ENCODE measurements at places on chromosomes 4 and X.

- peak; percentile 16 for DNase-seq
Measured at GRCh38 chrX:48683411-48683982, at the start of gene WAS. Gene WAS (plus strand): TSS chrX:48683799. CDS start chrX:48683854, 55 bp downstream.

DNA sequence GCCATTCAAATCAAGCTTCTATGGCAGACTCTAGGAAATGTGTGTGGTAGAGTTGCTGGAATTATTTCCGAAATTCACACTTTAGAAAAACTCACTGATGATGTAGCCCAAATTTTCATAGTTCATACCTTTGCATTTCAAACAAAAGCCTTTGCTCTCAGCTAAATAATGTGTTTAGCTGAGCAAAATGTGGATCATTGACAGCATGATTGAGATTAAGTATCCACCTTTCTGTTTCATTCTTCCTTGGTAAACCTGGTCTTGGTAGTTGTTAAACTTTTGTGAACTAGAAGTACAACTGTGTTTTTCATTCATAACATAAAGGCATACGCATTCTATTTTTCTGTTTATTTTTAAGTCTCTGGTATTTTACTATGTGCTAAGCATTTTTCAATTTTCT, 7.2 kb downstream of the PCDH7 start:
- DNase-seq = no peak

DNA sequence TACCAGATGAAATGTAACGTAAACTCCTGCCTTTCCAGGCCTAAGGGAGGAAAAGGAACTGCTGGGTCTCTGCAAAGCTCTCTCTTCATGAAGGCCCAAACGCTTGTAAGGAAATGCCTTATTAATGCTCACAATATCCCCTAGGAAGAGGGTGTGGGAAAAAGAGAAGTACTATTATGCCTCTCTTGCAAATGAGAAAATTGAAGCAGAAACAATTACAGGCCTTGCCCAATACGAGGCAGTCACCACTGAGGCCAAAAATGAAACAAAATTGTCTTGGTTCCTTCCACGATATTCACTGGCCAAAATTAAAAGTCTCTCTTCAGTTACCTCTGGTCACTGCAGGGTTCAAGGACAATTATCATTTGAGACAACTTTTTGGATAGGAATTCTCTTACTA, 3.2 kb downstream of the SCARB2 start:
- DNase-seq = no peak

DNA sequence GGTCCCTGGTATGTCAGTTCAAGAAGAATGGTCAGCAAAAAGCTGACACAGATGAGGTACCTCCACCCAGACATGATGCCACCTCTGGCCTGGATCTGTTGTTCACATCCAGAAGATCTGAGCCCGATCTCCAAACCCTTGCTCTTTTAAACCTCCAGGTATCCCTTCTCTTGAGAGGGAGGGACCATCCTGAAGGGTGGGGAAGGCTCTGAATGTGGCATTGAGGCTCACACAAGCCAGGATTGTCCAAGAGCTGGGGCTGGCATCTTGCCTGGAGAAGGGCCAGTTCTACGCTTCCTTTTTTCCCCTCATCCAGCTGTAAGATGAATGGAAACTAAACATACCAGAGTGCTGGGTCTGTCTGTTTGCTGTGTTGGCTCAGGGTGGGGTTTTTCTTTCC, at the start of gene ITIH6:
Gene ITIH6, minus strand, starts transcription at position 119 of the 400 bp plus-strand sequence. Its CDS starts 45 bp downstream, at position 74.
- DNase-seq = no peak

GRCh38 chrX:51891821-51892551, 1.4 kb upstream of the MAGED1 start:
- no peak for DNase-seq

DNA sequence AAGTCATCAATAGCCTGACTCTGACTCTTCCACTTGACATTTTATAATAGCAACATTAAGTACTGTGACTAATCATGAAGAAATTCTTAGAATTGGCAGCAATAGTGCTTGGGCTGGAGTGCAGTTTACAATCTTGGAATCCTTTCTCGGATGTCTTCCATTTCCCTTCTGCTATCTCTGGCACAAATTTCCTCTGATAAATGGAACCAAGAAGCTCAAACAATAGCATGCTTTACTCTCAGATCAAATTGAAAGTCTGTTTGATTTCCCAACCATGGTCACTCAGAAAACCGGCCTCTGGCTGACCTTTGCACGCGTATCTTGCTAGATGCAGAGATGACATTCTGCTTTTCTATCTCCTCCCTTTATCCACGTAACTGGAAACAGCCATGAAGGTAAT, 99.0 kb upstream of the SPANXC start:
- DNase-seq = no peak

GRCh38 chr4:98502624-98503023, 155.8 kb downstream of the TSPAN5 start:
- no peak for DNase-seq

- no peak for DNase-seq
Measured at GRCh38 chr4:94798808-94799207, 41.1 kb downstream of the BMPR1B start.

- DNase-seq = no peak
Measured at GRCh38 chr4:156294577-156294976, 340.9 kb upstream of the CTSO start.

- DNase-seq = no peak
Measured at GRCh38 chr4:76677571-76678326, 220.2 kb downstream of the SOWAHB start.

GRCh38 chrX:7215842-7216241, 67.9 kb upstream of the PUDP start:
- DNase-seq = no peak

DNA sequence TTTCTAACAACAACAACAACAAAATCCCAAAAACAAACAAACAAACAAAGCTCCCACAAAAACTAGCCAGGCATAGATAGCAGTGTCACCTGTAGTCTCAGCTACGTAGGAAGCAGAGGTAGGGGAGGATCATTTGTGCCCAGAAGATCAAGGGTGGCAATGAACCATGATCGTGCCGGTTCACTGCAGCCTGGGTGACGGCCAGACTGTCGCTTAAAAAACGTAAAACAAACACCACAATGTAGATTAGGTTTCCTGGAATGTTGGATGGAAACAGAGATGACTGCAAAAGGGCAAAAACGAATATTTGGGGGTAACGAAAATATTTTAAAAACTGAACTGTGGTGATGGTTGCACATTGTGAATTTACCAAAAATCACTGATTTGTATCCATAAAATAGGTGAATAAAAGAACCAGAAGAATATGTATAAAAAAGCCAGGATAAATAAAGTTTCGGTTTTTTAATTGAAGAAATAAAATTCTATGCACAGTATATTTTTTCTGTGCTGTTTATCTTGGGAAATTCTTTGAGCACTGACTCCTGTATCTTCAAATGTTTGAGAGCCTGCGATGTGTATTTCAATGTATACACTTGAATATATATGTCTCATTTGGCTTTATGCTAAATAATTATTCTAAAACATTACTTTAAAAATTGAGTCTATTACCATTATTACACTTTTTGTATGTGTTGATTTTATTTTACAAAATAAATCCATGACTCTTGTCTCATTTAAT, 1477.0 kb downstream of the PCDH7 start:
- DNase-seq = no peak

GRCh38 chr4:139299536-139299935, 1.8 kb upstream of the NAA15 start:
- no peak for DNase-seq

DNA sequence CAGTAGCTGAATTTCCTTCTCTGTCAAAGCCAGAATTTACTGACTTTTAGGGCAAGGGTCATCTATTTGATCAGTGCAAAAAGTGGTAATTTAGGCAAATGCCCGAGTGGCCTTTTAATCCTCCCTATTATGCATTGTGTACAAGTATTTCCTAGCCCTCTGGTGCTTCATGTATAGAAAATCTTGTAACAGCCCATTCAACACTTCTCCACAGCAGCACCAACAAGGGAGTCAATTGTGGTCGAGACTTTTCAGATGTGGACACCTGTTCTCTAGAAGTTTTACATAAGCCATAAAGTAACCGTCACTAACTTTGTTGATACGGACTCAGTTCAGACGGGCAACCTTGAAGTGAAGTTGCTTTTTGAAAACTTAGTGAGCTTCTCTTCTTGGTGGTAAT, 50.9 kb upstream of the FHDC1 start:
- DNase-seq = no peak

GRCh38 chr4:149056615-149057014, 614.4 kb upstream of the NR3C2 start:
- no peak for DNase-seq

GRCh38 chr4:151541389-151542071, 132.6 kb downstream of the FHIP1A start:
- no peak for DNase-seq

GRCh38 chr4:2795893-2796848, 3.3 kb downstream of the SH3BP2 start:
- DNase-seq = no peak

DNA sequence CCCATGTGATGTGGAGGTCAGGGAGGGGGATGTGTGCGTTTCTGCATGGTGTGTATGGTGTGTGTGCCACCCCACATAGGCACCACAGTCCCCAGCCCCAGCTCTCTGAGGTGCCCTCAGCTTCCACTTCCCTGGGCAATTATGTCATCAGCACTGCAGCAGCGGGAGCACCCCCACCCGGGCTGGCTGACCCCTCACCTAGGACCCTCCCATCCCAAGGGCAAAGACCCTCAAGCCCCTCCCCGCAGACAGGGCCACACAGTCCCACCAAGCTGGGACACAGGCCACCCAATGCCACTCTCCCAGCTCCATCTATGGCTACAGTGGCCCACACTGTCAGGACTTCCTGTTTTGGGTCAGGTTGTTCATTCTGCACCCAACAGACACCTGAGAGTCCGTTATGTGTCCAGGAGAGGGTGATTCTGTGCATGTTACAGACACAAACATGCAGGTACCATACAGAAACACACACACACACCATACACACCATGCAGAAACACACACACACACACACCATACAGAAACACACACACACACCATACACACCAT, 75.2 kb downstream of the JAKMIP1 start:
- no peak for DNase-seq

GRCh38 chrX:110472265-110472664, 113.6 kb downstream of the RTL9 start:
- no peak for DNase-seq

DNA sequence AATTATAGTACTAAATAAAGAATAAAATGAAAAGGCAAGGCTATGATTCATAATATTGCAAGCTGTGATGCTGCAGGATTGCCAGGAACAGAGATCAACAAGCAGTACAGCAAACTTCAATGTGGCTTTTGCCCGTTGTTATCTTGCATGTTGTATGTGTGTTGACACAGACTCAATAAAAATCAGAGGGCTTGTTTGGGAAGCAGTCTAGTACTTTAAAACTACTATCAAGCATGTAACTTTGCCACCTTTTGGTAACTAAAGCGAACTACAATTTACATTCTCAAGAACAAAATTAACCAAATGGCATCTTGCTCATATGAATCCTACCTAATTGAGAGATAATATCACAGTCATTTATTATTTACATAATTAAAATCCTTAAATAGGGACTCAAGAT, 79.8 kb upstream of the GPM6A start:
- no peak for DNase-seq

DNA sequence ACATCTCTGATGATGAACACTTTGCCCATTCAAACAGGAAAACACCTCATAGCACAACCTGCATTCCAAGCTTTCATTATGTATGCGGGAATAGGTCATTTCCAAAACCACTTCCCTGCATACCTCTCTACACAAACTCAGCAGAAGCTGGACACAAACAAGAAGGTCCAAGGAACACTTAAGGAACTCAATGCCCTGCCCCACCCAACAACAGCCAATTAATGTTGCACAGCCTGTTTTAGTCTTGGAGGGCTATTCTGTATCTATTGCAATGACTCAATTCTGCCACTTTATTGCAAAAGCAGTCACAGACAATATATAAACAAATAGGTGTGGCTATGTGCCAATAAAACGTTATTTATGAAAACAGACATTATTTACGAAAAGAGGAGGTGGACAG, 16.7 kb downstream of the OPHN1 start:
- no peak for DNase-seq

DNA sequence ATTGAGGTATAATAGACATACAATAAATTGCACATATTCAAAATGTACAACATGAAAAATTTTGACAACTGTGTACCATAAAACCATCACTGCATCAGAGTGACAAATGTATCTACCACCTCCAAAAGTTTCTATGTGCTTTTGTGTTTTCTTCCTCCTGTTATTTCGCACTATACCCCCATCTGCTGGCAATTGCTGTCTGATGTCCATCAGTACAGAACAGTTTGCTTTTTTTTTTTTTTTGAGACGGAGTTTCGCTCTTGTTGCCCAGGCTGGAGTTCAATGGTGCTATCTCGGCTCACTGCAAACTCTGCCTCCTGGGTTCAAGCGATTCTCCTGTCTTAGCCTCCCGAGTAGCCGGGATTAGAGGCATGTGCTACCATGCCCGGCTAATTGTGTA, 154.3 kb upstream of the GIMD1 start:
- no peak for DNase-seq

DNA sequence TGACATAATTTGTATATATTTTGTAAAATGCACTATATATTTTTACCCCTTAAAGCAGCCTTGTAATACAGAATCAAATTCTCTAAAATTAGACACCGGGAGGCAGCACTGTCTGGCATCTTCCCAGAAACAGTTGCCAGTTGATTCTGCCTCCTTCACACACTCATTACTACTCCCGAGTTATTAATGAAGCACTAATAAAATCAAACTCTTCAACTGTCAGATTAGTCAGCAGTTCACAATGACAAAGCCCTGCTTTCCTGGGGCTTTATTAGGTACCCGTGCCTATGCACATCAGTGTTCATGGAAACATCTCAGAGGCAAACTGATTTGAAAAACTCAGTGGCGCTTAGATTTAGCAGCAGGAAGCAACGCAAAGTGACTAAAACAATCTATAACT, 103.5 kb upstream of the VEGFC start:
- no peak for DNase-seq

GRCh38 chrX:8043121-8043520, 115.9 kb upstream of the PNPLA4 start:
- DNase-seq = no peak

GRCh38 chr4:8248091-8248490, 21.5 kb upstream of the HTRA3 start:
- DNase-seq = no peak

DNA sequence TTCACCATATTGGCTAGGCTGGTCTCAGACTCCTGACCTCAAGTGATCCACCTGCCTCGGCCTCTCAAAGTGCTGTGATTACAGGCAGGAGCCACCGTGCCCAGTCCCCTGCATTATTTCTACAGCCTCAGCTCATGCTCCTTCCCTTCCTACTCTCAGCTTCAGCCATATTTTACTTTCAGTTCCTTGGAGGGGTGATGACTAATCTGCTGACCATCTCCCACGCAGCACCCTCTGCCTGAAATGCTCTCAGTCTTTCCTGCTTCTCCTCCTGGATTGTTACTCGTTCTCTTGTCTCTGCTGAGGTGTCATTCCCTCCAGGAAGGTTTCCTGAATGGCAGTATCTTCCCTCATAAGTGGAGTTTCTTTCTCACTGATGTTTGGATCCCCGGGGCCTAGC, 63.3 kb downstream of the MOSPD2 start:
- DNase-seq = no peak

GRCh38 chr4:7850489-7850888, 89.2 kb downstream of the AFAP1 start:
- DNase-seq = no peak
